ENCODE measurements at places on chromosomes 2 and 18. TPM values are rescaled to one million over a fixed set of nuclear protein-coding genes. Genes with fewer than 3 reads are reported as not detected.

Gene SH2D6
- 1.7 TPM for total RNA-seq

DNA sequence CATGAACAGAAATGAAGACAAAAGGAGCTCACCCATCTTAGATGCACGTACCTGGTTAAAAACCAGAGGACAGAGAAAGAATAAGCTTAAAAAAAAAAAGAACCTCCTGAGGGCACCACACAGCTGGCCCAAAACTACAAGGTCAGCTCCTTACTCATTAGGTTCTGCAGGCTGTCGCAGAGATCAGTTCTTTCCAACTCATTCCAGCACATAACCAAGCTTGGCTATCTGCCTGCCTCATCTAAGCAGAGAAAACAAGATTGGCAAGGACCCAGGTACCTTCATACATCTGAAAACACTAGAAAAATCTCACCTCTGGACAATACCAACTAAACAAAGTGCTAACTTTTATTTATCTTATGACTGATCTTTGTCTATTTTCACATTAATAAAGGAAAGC is 89.9 kb downstream of the NOL10 start:
- no peak for DNase-seq

DNA sequence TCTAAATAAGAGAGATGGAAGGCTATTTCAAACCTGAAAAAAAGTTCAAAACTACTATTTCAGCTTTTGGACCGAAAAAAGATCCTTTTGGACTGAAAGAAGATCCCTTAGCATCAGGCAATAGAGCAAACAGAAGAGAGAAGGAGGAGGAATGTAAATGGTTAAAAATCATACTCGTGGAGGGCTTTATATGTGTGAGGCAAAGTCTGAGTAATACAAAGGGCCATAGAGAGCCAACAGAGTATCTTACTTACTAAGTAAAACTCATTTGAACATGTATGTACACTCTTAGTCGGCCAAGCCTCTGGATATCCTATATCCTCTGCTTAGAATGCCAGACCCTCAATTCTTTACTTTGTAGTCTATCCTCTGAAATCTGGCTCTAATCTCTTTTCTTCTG is 55.7 kb downstream of the ITSN2 start:
- no peak for DNase-seq

Gene KCNIP3
- not detected for total RNA-seq

- no peak for DNase-seq
Observed at GRCh38 chr18:71665131-71665530, 879.0 kb downstream of the CBLN2 start.

DNA sequence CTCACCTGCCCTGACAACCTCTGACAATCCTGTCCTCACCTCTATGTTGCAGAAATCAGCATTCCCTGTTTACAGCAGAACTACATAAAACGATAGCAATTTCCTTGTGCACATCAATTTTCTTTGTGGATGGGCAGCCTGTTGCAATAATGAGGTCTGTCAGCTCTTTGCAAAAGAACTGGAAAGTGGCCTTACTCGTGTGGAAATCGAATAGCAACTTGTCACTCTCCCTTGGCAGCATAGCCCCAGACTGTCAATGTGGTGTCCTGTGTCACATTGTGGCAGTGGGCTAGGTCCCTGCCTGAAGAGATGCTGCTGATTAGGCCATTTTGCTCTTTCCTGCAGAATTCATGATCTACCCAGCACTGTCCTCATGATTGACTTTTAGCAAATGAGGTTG is 531.9 kb downstream of the CCDC85A start:
- DNase-seq = no peak

DNA sequence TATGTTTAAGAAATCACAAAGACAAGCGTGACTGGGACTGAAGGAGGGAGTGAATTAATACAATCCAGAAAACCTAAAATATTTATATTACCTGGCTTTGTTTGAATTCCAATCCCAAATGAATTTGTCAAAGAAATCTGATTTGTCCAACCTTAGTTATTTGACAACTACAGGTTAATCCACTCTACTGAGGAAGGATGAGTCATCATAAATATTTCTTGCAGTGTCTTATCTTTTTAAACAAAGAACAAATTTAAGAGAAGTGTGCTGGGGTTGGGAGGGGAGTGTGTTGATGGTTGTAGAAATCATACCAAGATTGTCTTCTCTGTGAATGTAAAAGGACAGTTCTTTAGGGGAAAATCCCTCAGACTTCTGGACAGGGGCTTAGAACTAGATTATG is 1106.3 kb upstream of the SLC39A10 start:
- no peak for DNase-seq

DNA sequence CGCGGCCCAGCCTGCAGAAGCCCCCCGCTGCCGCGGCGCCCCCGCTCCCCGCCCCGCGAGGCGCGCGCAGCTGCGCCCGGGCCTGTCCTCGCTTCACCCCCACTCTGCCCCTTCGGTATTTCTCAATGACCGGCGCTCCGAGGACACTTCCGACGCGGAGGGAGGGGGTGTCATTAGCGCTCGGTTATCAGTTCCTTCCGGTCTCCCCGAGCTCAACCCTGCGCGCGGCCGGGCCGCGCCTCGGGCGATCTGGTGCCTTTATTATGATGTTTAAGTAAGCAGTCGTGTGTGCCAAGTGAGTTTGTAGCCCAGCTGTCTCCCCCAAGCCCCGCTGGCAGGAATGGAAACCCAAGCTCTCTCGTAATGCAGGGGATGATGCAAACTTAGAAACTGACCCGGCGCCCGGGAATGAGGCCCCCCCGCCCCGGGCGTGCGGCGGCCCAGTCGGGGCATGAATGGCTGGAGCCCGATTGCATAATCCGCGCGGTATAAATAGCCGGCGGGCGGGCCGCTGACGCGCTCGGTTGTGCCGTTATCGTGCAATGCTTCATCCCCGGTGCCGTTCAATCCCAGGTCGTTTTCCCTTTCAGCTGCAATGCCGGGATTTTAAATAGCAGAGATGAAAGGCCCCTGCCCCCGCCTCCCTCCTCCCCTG is 3.9 kb upstream of the SPRED2 start:
- DNase-seq = peak; percentile 53

GRCh38 chr2:105822186-105822585 is 77.5 kb downstream of the NCK2 start:
- DNase-seq = peak; percentile 47

GRCh38 chr2:234444893-234445292 is 52.0 kb downstream of the ARL4C start:
- DNase-seq = peak; percentile 65

Gene GKN2
- not detected for total RNA-seq

- DNase-seq = no peak
Observed at GRCh38 chr2:224910574-224910925, 131.7 kb downstream of the DOCK10 start.

DNA sequence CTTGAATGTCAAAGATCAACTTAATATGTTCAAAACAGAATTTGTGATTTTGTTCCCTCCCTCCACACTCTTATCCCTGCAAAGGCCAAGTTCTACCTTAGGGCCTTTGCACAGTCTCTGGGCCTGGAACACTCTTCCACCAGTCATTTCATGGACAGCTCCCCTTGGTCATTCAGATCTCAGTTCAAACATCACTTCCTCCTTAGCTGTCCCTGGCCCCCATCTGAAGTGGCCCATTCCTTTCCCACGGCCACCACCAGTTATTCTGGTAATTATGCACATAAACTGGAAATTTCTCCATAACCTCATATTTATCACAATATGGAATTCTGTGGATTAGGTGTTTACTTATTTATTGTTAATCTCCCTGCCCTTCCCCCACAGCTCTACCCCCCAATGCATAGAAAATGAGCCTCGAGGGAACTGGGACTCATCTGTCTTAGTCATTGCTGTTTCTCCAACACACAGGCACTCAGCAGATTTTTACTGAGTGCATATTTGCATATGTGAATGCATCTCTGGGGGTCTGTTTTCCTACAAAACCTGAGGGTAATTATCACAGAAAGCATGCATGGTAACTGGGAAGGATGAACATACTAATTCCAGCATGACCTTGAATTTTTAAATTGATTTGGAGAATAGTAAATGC is 35.5 kb upstream of the SPTBN1 start:
- DNase-seq = no peak

GRCh38 chr2:133674066-133674432 is 105.8 kb upstream of the NCKAP5 start:
- no peak for DNase-seq

- DNase-seq = no peak
Observed at GRCh38 chr2:64722291-64723044, 68.8 kb upstream of the SERTAD2 start.

GRCh38 chr2:241255542-241256167 is 59.8 kb downstream of the HDLBP start:
- DNase-seq = no peak

Gene ANO7
- 2.4 TPM for total RNA-seq

Gene CPO
- not detected for total RNA-seq

- no peak for DNase-seq
Observed at GRCh38 chr2:233402346-233402745, 48.1 kb downstream of the DGKD start.

All from activated CD4-positive, alpha-beta T cell treated with anti-CD3 and anti-CD28 coated beads for 36 hours (primary cell).